ENCODE measurements at places on chromosomes 7 and 10.

DNA sequence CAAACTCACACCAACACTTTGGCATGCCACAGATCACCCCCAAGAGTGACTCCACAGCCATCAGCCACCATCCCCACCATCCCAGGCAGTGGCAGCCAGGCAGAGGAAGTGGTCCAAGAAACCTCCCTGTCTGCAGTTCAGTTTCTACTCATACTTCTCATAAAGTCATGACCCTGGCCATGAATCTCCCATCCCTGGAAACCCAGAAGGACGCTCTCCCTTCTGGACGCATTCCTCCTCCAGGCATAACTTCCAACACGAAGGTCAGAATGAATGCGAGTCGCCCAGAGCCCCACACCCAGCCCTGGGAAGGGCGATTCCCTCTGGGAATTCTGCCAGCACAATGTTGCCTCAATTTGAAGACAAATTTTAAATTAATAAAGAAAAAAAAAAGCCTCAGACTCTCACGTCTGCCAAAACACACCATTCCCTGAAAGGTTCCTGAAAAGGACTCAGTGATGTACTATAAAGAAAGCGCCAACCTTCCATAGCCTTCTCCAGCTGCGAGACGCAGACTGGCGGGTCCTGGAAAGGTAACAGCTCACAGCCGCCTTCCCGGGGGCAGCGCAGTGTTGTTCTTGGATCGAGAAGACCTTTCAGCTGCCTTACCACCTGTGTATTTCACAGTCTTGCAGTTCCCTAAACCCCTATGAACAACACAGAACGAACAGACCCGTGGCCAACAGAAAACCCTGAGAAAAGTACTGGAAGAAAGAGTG lies 307.6 kb downstream of the FRMD4A start:
- no peak for DNase-seq

- no peak for DNase-seq
Observed at GRCh38 chr10:18109341-18109870, 30.8 kb upstream of the CACNB2 start.

- DNase-seq, result no peak
Observed at GRCh38 chr10:1431229-1431628, 306.1 kb downstream of the ADARB2 start.

DNA sequence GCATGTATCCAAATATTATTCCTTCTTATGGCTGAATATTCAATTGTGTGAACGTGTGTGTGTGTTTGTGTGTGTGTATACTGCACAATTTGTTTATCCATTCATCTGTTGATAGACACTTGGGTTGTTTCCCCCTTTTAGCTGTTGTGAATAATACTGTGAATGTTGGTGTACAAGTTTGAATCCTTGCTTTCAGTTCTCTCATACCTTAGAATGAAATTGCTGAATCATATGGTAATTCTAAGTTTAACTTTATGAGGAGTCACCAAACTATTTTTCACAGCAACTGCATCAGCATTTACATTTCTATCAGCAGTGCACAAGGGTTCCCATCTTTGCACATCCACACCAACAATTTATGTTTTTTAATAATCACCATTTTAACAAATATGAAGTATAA lies 86.9 kb upstream of the GATAD1 start:
- no peak for DNase-seq

- no peak for DNase-seq
Observed at GRCh38 chr10:88803641-88804040, 1.1 kb downstream of the LIPM start.

DNA sequence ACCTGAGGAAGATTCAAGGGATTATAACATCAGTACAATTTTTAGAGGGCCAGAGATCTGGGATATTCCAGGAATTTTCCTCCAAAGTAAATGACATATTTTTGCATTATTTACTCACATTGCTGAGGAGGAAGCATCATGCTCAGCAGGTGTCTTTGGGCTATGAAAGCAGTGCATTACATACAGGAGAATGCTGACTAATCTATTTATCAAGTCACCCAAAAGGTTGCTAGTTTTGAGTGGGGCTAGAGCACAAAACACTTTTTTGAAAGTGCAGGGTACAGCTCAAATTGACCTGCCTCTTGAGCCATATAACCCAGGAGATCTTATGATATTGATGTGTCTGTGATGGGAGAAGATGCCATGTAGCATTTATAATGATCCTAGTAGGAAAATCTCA lies 603.1 kb downstream of the POM121L12 start:
- no peak for DNase-seq

GRCh38 chr7:34357068-34357467 lies 300.9 kb upstream of the NPSR1 start:
- DNase-seq, result no peak

GRCh38 chr10:70880077-70880534 lies 8.3 kb downstream of the PCBD1 start:
- peak; percentile 84 for DNase-seq

GRCh38 chr10:27241010-27241651 lies 534 bp upstream of the ACBD5 start:
- peak; percentile 42 for DNase-seq

All from CD4-positive, alpha-beta T cell treated with Interleukin-17A for 1 hour (primary cell).